ENCODE measurements at places on chromosomes 11 and 22.

DNA sequence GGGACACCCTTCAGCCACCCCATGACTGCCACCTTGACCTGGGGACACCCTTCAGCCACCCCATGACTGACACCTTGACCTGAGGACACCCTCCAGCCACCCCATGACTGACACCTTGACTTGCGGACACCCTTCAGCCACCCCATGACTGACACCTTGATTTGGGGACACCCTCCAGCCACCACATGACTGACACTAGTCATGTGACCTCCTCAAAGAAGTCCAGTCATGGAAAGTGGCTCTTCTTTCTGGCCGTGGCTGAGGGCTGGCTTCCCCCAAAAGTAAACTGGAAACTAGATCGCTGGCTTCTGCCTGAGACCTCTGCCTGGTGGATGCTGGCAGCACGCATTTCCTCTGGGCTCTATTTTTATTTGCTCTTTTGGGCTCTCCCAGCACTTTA, 28.4 kb downstream of the ARFGAP2 start:
- no peak for DNase-seq

- no peak for DNase-seq
Observed at GRCh38 chr11:44988111-44988510, 37.4 kb upstream of the TP53I11 start.

DNA sequence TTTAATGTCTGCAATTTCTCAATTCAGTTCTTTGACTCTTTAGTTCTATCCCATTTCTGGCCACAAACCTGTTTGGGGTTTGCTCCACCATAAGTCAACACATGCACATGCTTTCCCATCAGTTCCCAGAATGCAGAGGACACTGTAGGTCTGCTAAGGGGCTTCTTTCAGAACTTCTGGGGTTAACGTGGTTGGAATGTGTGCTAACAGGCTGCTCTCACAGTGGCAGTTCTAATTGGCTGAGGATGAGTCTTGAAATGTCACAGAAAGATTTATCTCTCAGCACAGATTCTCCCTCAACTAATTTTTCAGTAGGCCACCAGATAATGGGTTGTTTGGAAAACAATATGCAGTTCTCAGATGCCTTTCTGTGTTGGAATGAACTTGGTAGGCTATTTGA, 703.4 kb downstream of the NTM start:
- DNase-seq: no peak

- peak; percentile 56 for DNase-seq
Observed at GRCh38 chr11:46489656-46490560, 98.3 kb upstream of the CHRM4 start.

GRCh38 chr11:127448101-127448500, 447.5 kb upstream of the KIRREL3 start:
- DNase-seq: no peak

GRCh38 chr11:36622431-36623136, 24.5 kb upstream of the RAG2 start:
- DNase-seq: no peak

GRCh38 chr11:81644239-81644840, 1089.3 kb downstream of the FAM181B start:
- DNase-seq: peak; percentile 64

GRCh38 chr22:36497910-36498665, 8.8 kb downstream of the FOXRED2 start:
- no peak for DNase-seq

DNA sequence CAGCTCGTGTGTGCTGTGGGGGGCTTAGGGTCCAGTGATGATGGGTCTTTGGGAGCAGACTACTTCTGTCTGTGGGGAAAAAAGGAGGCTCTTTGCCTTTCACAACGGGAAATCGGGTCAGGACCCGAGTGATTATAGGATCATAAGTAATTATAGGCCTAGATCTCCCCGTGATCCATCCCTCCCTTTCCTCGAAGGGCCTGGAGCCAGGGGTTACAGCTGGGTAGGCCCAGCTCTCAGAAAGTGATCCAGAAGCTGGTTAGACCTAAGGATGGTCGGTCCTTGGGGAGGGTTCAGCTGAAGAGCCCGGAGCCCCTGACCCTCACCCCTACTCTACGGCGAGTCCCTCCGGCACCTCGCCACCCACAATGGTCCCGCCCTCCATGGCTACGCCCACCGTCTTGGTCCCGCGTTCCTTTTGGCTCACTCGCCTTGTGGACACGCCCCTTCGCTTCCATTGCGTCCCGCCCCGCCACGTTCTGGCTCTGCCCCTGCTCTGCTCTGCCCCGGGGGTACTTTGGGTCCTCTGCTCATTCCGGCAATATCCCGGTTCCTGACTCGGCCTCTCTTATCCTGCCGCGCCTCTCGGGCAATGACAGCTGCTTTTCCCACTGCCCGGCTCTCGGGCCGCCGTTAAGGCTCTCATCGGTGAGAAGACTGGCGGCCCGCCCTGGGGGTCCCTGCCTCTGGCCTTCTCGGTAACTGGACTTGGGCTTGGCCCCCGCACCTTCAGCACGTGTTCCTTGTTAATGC, 5.0 kb downstream of the IGSF22 start:
- DNase-seq: peak; percentile 15

GRCh38 chr11:10866893-10867331, 9.1 kb upstream of the ZBED5 start:
- DNase-seq: peak; percentile 6

GRCh38 chr11:24855951-24856350, 359.1 kb downstream of the LUZP2 start:
- no peak for DNase-seq

DNA sequence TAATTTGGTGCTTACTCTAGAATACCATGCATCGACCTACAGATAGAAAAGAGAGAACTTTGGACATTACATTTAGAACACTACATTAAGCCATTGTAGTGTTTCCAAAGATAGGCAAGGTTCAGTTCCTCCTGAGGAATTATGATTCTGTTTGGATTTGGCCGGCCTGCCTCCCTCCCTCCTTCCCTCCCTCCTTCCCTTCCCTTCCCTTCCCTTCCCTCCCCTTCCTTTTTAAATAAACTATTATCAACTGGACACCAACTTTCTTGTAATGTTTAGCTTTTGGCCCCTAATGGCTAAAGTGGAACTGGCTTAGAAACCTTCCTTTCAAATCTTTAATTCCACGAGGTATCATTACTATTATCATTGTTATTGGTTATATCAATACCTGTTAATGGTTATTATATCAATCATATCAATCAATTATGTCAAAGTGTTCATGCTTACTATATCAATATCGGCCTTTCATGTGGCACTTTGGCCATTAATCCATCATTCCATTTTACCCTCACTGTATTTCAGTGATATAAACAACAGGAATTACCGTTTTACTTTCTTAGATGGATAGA, 60.4 kb downstream of the TECTA start:
- no peak for DNase-seq

- no peak for DNase-seq
Observed at GRCh38 chr11:12889243-12889642, 119.9 kb upstream of the RASSF10 start.

- DNase-seq: no peak
Observed at GRCh38 chr11:91243051-91243450, 981.6 kb upstream of the FAT3 start.

DNA sequence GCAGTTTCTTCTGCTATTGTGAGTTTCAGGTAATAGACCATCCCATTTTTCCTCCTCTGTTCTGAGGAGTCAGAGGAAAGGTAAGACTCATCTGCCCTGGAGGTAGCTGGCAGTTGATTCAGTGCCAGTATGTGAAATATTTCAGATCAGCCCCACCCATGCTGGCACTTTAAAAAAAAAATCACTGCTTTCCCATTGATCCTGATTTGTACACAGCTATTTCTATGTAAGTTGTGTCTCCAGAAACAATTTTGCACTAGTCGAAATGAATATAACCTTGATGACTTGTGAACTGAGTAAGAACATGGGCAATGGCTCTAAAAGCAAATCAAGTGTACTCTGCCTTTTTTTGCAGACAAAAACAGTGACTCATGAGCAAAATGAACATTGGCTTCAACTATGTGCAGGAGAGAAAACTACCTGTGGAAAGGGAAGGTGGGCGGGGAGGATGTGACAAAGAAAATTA, 82.0 kb upstream of the OR5AK2 start:
- DNase-seq: no peak

- no peak for DNase-seq
Observed at GRCh38 chr11:125872138-125872491, 15.4 kb upstream of the HYLS1 start.

DNA sequence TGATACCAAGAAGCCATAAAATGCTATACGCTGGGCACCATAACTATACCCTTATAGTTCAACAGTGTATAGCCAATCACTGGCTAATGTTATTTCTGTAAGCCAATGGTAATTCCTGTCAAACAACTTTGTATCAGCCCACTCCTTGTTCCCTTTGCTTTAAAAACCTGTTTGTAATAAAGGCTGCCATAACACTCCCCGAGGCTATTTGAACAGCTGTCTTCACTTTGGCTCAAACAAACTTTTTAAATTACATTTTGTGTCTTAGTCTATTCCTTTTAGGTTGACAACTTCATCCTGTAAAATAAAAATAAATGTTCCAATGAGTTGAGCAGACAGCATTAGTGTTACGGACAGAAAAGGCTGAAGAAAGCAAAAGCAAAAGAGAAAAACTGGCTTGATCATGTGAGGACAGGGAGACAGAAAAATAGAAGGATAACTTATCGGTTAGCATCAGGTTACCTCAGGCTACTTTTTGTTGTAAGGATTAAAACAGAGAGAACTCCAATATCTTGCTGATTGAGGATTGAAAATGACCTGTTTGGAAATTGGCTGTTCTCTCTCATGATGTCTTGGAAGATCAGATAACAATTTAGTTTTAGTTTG, 95.0 kb downstream of the AASDHPPT start:
- DNase-seq: no peak

- DNase-seq: no peak
Observed at GRCh38 chr11:109728056-109728455, 306.1 kb downstream of the C11orf87 start.

GRCh38 chr22:26474682-26475081, 8.9 kb downstream of the HPS4 start:
- DNase-seq: no peak

DNA sequence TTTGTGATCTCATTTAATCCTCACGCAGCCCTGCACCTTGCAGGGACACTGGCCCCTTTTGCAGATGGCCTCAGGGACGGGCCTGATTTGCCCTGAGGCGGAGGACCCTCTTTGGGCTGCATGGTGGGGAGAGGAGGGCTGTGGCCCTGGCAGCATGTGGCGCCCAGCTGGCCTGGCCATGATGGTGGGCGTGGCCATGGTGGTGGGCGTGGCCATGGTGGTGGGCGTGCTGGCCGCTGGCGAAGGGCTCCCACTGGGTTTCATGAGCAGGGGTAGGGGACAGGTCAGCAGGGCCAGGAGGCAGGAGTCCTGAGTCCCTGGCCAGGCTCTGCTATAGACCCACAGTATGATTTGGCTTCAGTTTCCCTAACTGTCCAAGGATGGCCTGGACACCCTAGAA, 13.1 kb downstream of the WNT11 start:
- DNase-seq: no peak

- no peak for DNase-seq
Observed at GRCh38 chr11:62850911-62851806, 11.8 kb upstream of the WDR74 start.

DNA sequence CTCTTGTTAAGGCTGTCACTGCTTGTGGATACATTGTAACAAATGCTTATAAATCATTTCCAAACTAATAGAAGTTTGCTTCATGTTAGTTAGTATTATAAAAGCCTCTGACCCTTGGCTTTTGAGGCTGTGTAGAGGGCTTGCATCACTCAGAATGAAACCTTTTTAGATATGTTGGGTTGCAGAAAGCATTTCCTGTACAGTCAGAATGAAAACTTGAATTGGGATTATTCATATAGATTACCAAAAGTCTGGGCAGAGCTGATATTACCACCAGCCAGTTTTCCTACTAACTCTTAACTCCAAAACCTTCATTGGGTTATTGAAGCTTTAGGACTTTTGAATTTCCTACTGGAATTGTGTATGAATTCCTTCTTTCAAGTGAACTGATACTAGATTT, 12.0 kb downstream of the KMT2A start:
- no peak for DNase-seq

GRCh38 chr11:26994631-26995095, 751 bp downstream of the FIBIN start:
- DNase-seq: no peak

GRCh38 chr11:113147249-113147648, 167.1 kb upstream of the TTC12 start:
- DNase-seq: no peak

DNA sequence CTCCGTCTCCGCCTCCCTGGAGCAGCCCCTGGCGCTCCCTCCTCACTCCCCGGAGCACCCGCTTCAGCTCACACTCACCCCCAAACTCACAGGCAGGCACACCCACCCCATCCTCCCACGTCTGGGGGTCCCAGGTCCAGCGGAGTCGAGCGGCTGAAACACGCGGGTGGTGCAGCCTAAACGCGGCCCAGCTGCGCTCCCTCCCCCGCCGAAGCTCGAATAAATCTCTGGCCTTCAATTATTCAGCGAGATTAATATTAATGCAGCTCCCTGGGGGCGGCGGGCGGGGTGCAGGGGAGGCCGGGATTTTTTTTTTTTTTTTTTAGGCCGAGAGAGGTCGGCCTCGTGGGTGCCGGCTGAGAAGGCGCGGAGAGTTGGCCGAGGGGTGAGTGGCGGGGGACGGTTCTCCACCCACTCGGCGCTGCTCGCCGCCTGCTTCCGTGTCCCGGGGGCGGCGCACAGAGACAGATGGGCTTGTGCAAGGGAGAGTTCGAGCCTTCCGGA, 524 bp upstream of the SLC1A2 start:
- DNase-seq: peak; percentile 49

GRCh38 chr11:13140028-13140870, 131.1 kb downstream of the RASSF10 start:
- DNase-seq: no peak

DNA sequence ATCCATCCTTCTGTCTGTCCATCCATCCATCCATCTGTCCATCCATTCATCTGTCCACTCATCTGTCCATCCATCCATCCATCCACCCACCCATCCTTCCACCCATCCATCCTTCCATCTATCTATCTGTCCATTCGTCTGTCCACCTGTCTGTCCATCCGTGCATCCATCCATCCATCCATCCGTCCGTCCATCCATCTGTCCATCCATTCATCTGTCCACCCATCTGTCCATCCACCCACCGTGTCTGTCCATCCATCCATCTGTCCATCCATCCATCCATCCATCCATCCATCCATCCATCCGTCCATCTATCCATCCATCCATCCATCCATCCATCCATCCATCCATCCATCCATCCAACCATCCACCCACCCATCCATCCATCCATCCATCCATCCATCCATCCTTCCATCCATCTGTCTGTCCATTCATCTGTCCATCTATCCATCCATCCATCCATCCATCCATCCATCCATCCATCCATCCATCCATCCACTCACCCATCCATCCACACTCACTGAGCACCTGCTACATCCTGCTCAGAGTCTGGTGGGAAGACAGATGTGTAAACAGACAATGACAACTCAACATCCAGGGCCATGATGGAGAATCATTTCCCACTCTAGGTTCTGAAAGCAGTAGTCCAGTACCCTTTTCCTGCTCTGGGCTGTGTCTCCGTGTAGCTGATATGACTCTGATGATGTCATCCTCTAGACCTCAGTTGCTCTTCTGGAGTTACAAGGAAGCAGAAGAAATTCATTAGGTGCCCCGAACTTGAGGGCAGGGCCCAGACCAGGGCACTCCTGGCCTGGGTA, 30.8 kb upstream of the MYEOV start:
- DNase-seq: no peak

GRCh38 chr11:16881766-16882165, 132.4 kb downstream of the PLEKHA7 start:
- no peak for DNase-seq
